ENCODE measurements at places on chromosomes 2 and 18.

DNA sequence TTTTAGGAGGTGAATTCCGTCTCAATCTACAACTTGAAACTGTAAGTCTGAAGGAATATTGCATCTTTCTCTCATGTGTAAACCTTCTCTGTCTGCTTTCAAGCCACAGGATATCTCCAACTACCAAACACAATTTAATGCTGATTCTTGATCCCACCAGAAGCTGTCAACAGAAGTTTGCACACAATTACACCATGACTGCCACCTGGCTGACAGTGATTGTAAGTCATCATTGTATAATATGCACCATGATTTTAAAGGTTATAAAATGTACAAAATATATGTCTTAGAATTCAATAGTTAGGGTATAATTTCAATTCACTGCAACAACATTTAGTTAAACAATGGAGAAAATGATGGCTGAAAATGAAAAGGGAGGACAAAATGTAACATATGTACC is 18.4 kb downstream of the PREPL start:
- DNase-seq, result no peak

- no peak for DNase-seq
Observed at GRCh38 chr2:212727751-212728150, 189.1 kb upstream of the ERBB4 start.

DNA sequence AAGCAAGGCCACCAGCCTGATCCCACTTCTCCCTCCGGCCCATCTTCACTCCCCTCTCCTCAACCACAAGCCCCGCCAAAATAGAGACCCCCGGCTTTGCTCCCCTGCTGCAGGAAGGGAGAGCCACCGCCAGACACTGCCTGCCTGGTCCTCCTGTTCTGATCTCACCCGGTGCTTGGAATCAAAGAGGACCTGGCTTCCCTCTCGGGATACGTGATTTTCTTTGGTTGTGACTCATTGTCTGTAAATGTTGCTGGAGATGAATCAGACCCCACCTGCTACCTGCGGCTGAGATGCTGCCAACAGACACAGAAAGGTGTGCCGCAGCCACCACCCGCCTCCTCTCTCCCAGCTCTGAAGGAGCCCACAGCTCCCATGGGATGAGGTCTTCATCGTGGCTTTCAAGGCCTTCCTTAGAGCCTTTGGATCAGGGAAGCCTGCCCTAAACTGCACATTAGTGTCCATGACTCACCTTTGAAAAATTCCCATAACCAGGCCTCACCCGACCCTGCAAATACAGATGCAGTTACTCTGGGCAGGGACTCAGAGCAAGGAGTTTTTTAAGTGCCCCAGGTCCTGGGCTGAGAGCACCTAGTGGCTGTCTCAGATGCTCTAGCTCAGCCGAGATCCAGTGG is 79.4 kb upstream of the ZNF532 start:
- DNase-seq, result peak; percentile 70

- DNase-seq, result peak; percentile 5
Observed at GRCh38 chr2:199405241-199405640, 52.5 kb downstream of the SATB2 start.

- no peak for DNase-seq
Observed at GRCh38 chr2:82317012-82317411, 2012.5 kb upstream of the LRRTM1 start.
